ENCODE measurements at places on chromosomes 13 and 19.

DNA sequence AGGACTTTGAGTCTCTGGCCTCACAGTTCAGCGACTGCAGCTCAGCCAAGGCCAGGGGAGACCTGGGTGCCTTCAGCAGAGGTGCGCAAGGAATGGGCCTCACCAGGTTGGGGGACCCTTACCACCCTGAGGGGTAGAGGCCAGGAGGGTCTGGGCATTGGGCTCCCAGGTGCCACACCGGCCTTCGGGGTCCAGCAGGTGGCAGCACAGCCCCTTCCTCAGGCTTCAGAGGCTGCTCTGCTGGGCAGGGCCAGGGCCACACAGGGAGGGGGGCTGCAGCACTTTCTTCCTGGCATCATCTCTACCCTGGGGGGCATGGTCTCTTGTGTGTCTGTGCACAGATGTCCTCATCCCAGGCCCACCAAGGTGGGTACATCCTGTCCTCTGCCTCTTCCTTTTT lies 12.9 kb downstream of the PIN1 start:
- DNase-seq, result no peak

- DNase-seq, result no peak
Measured at GRCh38 chr19:47740866-47741519, 4.4 kb upstream of the NOP53 start.

- no peak for DNase-seq
Measured at GRCh38 chr13:93672996-93673395, 446.4 kb downstream of the GPC6 start.

DNA sequence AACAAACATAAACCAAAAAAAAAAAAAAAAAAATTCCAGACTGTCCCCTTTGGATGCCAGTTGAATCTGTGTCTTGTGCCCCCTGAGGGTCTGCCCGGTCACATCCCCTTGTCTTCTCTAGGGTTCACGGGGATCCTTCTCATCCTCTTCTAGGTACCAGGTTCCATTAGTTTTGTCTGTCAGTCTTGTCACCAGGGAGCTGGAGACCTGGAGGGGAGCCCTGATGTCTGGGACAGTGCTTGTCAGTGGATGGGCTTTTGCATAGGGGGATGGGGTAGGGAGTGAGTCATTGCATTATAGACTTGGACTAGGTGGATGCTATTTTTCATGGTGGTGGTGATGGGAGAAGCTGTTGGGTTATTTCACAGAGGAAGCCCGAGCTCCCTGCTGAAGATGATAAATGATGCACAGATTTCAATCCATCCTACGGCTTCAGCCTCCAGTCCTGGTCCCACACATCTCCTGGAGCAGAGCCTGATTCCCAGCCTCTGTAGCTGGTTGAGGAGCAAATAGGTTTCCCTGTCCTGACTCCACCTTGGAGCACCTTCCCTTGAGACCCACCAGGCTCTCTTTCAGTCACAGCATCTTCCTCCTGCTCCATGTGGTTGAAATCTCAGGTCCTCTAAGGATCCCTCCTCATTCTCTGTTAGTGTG lies 26.0 kb downstream of the WTIP start:
- DNase-seq, result no peak

DNA sequence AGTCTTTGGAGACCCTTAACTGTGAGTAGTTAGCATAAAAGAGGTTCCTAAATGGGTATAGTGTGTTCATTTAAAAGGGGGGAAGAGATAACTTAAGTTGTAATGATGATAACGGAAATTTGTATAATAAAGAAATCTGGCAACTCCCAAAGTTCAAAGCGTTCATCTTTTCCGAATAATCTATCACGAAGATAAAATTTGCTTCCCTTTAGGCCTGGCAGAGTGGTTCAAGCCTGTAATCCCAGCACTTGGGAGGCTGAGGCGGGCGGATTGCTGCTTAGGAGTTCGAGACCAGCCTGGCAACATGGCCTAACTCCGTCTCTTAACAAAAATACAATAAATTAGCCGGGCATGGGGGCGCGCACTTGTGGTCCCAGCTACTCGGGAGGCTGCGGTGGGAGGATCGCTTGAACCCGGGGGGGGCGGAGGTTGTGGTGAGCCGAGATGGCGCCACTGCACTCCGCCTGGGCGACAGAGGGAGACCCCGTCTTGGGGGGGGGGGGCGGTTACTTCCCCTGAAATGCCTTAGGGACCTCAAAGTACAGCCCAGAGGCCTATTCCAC lies 934 bp downstream of the N4BP2L2 start:
- no peak for DNase-seq

DNA sequence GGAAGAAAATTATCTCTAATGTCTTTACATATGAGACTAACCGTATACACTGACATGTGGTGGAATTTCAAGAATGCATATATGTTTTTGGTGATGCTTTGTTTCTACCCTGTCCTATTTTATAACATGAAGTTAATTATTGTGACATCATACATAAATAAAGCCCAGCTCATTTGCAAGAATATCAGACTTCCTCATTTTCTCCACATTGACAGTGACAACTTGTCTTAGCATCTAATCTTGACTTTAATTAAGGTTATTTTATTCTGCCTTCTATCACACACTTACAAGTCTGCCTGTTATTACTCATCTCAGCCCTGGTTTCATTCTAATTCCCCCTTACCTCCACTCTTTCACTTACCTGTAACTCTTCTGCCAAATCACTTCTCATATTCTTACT lies 140.6 kb upstream of the STARD13 start:
- no peak for DNase-seq

DNA sequence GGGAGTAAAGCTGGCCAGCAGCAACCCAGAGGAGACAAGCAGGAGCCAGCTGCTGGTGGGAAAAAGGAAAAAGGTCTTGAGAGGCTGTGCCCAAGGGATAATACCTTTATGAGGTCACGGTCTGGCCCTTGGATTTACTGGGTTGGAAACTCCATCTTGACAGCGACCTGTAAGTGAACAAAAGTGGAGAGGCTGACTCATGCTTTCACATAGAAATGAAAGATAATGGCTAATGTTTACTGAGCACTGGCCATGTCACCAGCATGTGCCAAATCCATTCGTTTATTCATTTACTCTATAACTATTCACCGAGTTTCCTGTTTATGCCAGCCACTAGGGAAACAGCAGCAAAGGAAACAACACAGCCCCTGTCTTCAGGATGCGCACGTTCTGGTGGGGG lies 4.7 kb downstream of the VRK3 start:
- no peak for DNase-seq

- DNase-seq, result no peak
Measured at GRCh38 chr13:60019119-60019993, 144.4 kb downstream of the DIAPH3 start.

- DNase-seq, result no peak
Measured at GRCh38 chr13:69291292-69291906, 816.2 kb upstream of the ATXN8OS start.

All from NCI-H1105 (cell line).